Foreskin keratinocyte (primary cell): ENCODE measurements at places on chromosomes 16 and 17. TPM values are rescaled to one million over a fixed set of nuclear protein-coding genes. Genes with fewer than 3 reads are reported as not detected.

Gene TAT
- polyA plus RNA-seq, result not detected in 2 replicates

DNA sequence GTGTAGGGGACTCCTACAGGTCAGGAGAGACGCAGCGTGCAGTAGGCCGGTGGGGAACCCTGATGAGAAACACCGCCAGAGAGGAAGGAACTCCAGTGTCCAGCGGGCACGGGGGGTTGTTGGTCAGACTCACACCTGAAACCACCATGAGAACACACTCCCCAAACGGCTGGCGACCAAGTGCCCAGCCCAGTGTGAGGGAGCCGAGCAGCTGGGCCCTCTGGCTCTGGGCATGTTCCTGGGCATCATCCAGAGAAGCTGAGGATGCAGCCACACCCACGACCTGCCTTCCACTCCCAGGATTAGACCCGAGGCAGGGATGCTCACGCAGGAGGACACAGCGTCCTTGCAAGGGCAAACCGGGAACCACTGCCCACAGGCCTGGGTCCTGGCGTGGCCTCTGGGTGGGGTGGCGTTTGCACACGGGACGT is 108.3 kb upstream of the ZNF750 start:
- DNase-seq, result no peak

DNA sequence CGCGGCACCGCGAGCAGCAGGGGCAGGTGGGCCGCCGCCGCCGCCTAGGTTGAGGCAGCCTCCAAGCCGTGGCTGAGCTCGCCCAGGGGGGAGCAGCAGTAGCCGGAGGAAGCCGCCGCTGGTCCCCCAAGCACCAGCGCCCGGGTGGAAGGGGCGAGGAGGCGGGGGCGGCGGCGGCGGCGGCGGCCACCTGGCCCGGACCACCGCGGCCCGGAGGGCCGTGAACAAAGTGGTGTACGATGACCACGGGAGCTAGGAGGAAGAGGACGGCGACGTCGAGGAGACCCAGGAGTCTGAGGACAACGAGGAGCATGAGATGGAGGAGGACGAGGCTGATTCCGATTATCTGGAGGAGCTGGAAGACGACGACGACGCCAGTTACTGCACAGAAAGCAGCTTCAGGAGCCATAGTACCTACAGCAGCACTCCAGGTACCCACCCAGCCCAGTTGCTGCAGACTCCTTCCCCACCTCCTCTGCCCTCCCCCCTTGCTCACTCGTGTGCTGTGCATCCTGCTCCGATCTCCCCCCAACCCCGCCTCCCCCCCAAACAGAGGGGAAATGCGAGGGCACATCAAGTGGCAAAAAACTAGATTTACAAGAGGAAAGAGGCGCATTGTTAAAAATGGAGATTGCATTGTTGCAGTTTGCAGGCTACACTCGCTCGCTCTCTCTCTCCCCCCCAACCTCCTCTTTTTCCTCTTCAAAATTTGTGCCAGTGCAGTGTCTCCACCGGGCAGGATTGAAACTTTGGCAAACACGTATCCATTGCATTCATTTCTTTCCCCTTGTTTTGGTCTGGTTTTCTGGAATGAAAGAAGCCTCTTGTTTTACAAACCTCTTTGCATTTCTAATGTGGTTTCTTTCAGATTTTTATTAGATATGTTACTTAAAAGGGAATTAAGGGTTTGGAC is 41.8 kb upstream of the AMZ2 start:
- DNase-seq, result no peak

Gene ARL5C
- polyA plus RNA-seq, result not detected in 2 replicates

Gene APOH
- not detected in 2 replicates for polyA plus RNA-seq

GRCh38 chr16:65455761-65456160 is 333.9 kb upstream of the CDH11 start:
- DNase-seq, result no peak

Gene TTLL6
- polyA plus RNA-seq, result not detected in 2 replicates

Gene LITAFD
- not detected in 2 replicates for polyA plus RNA-seq

- no peak for DNase-seq
Observed at GRCh38 chr16:85648805-85649204, 35.7 kb downstream of the GSE1 start.

- no peak for DNase-seq
Observed at GRCh38 chr16:57686577-57686976, 8.0 kb upstream of the DRC7 start.

Gene UMOD
- polyA plus RNA-seq, result not detected in 2 replicates

GRCh38 chr17:12510535-12510934 is 155.2 kb upstream of the MYOCD start:
- DNase-seq, result no peak

DNA sequence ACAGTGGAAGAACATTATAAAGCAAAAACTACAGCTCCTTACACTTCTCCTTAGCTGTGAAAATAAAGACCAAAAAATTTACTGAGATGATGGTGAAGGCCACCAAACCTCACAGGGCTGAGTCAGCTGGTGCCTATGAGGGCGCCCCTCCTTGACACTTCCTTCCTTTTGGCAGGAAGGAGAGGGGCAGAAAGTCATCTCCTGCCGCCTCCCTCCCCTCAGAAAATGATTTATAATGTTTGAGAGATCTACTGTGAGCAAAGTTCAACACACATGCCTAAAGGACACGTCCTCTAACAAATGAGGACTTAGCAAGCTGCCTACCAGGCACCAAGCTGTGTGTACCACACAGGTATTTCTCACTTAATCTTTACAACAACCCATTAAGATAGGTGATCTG is 245.7 kb downstream of the PRKCA start:
- no peak for DNase-seq

Gene HBQ1
- polyA plus RNA-seq, result 0.64 and 1.6 TPM in 2 replicates

DNA sequence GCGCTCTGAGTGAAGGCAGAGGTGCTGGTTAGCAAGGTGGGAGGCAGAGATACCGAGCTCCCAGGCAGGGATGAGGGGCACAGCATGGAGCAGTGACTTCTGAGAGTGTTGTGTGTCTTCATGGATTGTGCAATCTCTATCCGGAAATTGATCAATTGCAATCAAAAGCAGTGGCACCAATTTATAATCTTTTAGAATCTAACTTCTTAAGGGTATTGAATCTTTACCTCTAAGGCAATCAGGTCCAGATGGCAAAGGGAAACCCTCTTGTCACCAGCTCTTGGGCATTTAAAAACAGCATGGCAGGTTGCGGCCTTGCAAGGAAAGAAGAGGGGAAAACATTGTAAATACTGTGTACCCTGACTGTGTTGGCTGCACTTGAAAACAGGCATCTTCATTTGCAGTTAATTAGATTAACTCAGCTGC is 58.0 kb upstream of the MRTFB start:
- DNase-seq, result no peak

Gene ABCA6
- polyA plus RNA-seq, result not detected in 2 replicates

Gene IGF2BP1
- not detected in 2 replicates for polyA plus RNA-seq

Gene VMO1
- 1.2 and 1.3 TPM in 2 replicates for polyA plus RNA-seq

GRCh38 chr16:7534749-7535148 is 202.1 kb downstream of the RBFOX1 start:
- no peak for DNase-seq

GRCh38 chr16:73347500-73348375 is 299.8 kb upstream of the ZFHX3 start:
- no peak for DNase-seq

DNA sequence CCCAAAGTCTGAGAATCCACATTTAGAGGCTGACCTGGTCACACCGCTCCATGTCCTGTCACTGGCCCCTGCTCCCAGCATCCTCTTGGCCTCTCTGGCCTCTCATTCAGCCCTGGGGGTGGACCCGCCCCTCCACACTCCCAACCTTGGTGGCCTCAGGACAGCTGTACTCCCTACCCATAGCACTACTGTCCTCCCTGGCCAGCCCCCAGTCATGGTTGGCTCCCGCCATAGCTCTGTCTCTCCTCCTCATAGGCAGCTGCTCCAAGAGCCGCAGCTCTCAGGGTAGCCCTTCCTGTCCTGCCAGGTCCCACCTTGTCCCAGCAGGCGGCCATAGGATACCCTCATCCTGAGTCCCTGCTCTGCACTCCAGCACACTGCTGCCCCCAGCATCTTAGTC is 38.0 kb upstream of the PHB1 start:
- no peak for DNase-seq

Gene CHST6
- 0.44 and 0.65 TPM in 2 replicates for polyA plus RNA-seq
